Hematopoietic multipotent progenitor cell treated with erythropoietin and hydrocortisone succinate and interleukin-3 and kit ligand, for 4 days (in vitro differentiated cells): ENCODE measurements at places on chromosomes 7 and 10.

GRCh38 chr7:103691291-103691690, 245.3 kb upstream of the SLC26A5 start:
- DNase-seq = no peak

DNA sequence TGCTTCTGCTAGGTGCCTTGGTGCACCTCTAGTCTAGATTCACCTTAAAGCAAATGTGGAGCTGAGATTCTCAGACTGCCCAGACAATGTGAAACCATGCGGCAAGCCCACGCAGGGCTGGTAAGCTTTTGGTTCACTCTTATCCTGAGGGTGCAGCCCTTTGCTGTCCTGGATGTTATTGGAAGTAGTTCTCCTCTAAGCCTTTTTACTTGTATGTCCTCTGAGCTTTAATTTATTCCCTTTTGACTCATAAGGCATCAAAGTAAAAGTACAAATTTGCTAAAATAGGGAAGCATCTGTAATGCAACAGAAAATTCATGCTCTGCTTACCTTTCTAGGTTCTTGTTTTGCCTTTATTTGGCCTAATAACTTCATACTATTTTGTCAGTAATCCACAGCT, 186.8 kb downstream of the MACC1 start:
- no peak for DNase-seq

DNA sequence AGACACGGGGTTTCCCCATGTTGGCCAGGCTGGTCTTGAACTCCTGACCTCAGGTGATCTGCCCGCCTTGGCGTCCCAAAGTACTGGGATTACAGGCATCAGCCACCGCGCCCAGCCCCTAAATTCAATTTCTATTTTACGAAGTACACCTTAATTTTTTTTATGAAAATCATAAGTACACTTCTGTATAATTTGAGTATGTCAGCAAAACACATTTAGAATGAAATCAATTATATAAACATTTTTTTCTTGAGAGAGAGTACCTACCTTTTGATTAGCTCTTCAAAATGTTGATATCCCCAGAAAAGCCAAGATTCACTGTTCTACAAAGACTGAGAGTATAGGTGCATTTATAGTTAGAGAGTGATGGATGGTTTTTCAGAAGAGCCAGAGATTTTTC, 20.5 kb upstream of the ITGA8 start:
- DNase-seq = no peak

DNA sequence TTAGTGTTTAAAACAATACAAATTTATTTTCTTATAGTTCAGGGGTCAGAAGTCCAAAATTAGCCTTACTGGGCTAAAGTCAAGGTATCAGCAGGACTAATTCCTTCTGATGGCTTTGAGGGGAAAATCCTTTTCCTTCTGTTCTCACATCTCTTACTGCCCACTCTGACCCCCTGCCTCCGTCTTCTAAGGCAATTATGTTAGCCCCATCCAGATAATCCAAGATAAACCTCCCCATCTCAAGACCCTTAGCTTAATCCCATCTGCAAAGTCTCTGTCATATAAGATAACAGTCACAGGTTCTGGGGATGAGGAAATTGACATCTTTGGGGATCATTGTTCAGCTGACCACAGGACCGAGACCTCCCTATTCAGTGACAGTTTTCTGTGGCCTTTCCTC, 22.3 kb downstream of the MACROH2A2 start:
- DNase-seq = no peak

- DNase-seq = no peak
These were observed 9.6 kb upstream of the ZNF487 start for GRCh38 chr10:43427166-43427825.

GRCh38 chr7:85462671-85463070, 275.8 kb upstream of the SEMA3D start:
- DNase-seq = no peak

DNA sequence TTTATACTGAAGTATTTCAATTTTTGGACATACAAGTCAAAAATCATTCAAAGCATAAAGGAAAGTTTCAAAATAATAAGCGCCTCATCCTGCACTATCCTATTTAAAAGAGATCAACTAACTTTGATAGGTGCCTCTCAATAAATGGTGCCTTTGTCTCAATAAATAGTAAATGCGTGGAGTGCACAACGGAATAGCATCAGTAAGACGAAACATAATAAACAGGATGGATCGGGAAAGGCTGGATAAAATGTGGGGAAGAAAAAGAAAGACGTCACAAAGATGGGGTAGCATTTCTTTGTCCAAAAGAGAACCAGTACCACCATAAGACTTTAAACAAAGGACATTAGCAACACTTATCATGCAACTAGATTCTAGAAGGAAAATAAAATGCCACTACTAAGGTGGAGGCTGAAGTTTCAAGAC, 571 bp upstream of the PRKAR2B start:
- DNase-seq = no peak

DNA sequence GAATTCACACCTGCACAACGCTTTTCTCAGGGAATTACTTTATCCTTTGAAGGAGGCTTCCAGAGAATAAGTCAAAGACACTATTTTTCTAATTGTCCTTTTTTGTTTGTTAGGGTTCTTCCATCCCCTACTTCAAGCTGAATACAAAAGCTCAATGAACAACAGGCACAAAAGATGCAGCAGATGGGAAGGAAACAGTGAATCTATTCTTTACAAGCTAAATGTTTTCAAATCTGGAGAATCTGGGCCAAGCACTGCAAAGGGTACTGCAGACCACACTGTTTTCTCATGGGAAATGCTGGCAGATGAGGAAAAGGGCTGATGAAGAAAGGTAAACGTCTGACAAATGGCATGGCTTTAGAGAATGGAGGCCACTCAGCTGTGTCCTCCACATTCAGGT, 18.5 kb downstream of the LIPA start:
- DNase-seq = no peak

DNA sequence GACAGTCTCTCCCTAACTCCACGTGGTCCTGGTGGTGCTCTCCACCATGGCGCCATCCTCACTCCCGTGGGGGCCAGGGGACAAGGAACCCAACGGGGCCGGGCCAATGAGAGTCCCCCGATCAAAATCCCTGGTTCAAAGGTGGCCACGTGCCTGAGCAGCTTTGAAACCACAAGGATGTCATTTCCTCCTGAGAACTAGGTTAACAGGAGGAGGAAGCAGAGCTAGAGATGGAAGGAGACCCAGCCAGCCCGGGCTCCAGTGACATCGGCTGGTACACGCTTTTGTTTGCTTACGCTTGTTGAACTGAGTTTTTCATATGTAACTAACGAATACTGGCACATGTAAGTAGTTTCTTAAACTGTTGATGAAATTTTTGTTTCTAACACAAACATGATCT, 61.7 kb downstream of the PRPF18 start:
- DNase-seq = no peak

DNA sequence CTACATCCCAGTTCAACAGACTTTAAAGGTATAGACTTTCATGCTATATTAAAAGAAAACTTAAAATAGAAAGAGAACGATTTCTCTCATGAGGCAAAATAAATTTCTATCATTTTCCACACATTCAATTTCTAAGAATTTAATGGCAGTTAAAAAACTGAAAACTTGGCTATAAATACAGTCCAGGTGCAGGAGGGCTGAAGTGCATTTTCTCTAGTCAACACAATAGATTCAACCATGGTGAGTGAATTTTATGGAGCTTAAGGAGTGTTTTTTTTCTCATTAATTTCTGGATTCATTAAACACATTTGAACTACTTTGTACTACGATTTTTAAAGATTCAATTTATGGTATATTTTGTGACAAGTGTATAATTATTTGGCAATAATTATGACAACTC, 240.8 kb upstream of the SLC26A5 start:
- DNase-seq = no peak

DNA sequence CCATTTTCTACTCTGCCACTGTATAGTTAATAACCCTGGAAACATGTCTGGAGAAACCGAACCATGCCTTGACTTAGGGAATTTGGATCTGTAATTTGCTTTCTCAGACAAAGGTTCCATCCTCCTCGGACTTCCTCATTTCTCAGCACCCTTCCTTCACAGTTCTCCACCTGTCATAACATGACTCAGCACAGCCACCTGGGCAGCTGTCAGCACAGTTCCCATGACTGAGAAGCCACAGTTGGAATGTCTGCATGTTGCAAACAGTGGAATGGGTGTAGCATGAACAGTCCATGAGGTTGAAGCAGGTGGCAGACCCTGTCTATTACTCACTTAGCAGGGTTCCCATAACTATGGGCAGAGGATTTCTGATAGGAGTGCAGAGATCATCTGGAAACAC, 634 bp upstream of the OR9A4 start:
- DNase-seq = peak; percentile 37

- no peak for DNase-seq
These were observed 238.2 kb upstream of the NEBL start for GRCh38 chr10:21135023-21135931.

- DNase-seq = peak; percentile 45
These were observed 26.9 kb downstream of the HIP1 start for GRCh38 chr7:75711656-75712514.

DNA sequence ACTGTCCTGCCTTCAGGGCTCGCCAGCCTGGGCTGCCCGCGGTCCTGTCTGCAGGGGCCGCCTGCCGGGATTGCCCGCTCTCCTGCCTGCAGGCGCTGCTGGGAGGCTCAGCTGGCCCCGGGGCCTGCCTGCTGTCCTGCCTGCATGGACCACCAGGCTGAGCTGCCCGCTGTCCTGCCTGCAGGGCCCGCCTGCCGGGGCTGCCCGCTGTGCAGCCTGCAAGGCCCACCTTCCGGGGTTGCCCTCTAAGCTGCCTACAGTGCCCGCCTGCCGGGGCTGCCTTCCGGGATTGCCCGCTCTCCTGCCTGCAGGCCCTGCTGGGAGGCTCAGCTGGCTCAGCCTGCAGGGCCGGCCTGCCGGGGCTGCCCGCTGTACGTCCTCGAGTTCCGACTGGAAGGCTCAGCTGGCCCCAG, 164.4 kb downstream of the GLRX3 start:
- DNase-seq = peak; percentile 67

GRCh38 chr7:142711746-142712616, 37.3 kb upstream of the PRSS1 start:
- DNase-seq = peak; percentile 71

GRCh38 chr10:74855027-74855426, 28.6 kb downstream of the KAT6B start:
- peak; percentile 70 for DNase-seq

DNA sequence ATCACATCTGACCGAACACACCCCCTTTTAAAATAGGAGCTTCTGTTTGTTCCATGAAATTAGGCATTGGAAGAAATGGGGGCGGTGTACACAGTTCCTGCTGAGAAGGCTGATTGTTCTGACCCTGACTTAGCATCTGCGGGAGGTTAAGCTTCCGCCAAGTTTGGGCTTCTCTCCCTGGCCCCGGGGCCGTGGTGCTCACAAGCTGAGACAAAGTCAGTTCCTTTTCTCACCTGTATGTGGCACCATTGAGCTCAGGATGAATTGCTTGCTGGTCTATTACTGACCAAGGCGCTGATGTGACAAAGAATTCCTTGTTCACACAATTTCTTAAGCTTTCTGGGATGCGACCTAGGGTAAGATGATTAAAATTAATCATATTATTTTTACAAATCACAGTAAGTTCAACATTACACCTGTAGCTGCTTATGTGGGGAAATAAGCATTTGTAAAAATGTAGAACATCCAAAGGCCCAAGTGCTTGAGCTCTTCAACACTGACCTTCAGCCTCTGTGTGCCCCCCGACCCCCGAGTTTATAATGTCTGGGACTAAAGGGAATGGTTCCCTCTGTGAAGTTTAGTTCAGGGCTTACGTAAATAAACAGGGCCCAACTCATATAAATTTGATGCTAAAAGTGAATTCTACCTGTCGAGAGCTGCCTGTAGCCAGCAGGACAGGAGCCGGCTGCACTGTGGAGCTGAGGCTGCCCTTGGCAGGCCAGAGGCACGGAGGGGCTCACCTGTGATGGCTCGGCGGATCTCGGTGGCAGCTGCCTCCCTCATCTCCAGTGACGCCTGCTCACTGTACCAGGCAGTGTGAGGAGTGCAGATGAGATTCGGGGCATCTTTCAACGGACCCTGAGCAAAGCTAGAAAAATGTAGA, 50.8 kb downstream of the ZRANB1 start:
- peak; percentile 78 for DNase-seq

DNA sequence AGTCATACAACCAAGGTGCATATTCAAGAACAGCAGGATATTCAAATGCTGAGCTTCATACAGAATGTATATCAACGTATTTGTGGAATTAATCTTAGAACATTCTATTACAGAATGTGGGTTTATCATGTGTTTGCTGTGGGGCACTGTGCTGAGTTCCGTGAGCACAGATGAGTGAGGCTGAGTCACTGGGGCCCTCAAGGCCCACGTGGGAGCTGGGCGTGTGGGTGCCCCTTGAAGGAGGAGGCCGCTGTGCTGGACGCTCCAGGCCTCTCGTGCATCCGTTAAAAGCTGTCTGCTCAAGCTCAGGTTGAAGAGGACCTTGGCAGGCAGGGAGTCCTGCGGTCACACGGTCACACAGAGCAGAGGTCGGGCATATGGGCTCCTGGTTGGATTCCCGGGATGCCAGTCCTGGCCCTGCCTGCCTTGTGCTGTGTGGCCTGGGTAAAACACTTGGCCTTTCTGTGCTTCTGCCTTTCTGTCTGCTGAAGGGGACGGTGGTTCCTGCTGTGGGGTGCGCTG, 70.1 kb downstream of the GLRX3 start:
- no peak for DNase-seq

GRCh38 chr10:130805635-130806030, 505.9 kb downstream of the TCERG1L start:
- DNase-seq = no peak

DNA sequence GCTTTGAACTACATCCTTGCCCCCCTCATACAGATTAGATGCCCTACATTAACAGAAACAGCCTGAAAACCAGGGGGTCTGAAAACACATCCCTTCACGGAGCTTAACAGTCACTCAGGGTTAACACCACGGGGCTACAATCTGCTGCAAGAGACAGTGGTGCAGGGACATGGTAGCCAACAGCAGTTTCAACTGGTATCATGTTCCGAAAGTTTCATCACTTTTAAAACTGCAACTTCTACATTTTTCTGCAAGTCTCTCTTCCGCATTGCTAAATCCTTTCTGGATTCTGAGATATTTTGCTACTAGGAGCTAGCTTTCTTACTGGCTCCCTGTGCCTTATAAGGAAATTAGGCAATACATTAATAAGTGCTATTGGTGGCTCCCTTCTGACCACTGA, 92.6 kb downstream of the JAZF1 start:
- no peak for DNase-seq
